ENCODE measurements at places on chromosomes 6 and 20.

- no peak for DNase-seq
Observed at GRCh38 chr6:115613488-115613887, 447.2 kb downstream of the FRK start.

DNA sequence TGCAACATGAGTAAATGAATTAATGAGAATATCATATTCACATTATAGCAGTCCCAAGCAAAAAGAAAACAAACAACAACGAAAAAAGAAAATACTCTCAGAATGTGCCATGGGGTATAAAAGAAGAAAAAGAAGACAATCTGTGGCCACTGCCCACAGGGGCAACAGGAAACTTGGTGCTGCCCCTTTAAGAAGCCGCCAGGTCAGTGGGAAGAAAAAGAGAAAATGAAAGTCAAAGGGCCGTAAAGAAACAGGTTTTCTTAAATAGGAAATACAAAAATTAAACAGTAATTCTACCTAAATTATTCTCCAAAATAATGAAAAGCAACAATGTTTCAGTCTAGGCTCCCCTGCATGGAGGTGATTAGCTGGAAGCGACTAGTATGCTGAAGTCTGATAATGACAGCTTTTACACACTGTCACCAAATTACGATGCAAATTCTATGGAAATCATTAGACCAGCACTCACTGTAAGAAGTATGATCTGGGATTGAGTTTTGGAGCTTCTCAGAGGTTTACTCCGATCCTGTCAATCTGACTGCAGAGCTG, 23.6 kb downstream of the GMDS start:
- peak; percentile 34 for DNase-seq

DNA sequence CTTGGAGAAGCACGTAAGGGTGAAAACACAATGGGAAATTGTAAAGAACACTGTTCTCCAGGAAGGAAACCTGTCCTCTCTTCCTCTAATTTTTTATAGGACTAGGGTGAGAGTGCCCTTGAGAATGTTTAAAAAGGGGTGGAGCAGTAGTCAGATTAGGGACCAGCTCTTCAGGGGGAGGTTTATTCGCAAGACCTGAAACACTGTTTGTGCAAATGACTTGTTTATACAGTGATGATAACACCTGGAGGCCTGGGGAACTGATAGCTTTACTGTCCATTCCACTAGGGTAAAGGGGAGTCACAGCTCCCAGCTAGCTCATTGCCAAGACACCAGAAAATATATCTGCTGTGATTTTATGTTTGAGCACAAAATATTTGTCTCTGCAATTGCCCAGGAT, 8.1 kb upstream of the FUT9 start:
- no peak for DNase-seq

DNA sequence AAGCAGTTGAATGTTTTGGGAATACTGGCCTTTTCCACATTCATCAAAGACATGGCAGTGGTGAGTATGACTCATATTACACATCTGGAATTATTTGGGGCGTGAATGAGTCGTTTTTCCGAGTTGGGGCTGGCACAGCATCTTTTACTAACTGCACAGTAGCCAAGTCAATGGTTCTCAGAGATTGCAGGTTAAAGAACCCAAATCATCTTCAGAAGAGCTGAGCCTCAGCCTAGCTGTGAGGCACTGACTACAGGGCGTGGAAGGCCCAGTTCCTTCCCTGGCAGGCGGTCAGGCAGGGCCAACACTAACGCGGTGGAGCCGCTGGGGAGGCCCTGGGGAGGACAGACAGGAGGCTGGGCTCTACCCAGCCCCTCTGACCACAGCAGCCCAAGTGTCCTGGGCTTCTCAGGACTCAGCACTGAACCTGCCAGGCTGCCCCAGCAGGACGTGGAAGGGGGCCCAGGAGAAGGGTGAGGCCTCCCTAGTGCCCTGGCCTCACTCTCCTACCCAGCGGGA, 20.1 kb upstream of the HELZ2 start:
- no peak for DNase-seq

DNA sequence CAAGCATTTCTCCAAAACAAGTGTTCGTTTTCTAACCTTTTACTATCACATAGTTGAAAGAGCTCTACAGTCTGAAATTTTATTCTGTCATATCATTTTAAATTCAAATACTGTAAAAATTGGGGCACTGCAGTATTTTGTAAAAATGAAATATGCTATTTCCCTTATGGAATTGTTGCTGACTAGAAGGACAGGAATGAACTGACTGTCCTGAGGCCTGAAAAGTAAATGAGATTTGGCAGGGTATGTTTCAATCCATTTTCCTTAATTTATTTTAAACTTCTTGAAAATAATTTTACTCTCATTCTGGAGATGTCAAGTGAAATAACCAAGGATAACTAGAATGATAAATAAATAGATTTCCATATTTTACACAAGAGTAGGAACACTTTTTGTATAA, 11.9 kb upstream of the PNRC1 start:
- DNase-seq, result no peak

- DNase-seq, result no peak
Observed at GRCh38 chr6:42864602-42865001, 14.8 kb upstream of the RPL7L1 start.

DNA sequence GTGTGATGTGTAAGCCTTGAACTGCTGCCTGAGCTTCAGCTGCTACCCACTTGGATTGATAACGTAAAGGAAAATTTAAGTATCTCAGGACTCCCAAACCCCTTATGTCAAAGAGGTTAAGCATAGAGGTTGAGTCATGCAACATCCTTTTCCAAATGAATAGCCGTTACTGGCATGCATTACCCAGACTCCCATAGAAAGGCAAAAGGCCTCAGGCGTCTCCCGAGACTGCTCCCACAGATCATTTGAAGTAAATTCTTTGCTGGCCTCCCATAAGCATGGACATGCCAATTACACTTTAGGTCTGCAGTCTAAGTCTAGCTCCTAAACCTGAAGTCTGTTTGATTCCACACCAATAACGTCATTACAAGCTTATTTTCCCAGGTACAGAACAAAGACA, 14.7 kb downstream of the IPCEF1 start:
- no peak for DNase-seq

DNA sequence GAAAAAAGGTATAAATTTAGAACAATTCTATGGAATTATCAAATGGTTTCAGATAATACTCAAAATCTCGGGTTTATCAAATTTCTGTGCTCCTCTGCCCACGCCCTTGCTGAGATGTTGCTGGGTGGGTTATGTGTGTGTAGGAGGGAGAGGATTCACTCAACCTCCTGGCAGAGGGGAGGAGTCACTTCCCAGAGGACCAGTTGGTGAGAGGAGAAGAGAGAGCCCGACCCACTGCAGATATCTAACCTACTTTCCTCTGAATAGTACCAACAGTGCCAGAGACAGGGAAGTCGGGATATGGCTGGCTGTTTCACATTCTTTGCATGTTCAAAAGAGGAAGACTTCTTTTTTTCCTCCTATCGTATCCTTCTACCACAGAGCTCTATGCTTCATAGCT, 187.1 kb upstream of the MAN1A1 start:
- no peak for DNase-seq

DNA sequence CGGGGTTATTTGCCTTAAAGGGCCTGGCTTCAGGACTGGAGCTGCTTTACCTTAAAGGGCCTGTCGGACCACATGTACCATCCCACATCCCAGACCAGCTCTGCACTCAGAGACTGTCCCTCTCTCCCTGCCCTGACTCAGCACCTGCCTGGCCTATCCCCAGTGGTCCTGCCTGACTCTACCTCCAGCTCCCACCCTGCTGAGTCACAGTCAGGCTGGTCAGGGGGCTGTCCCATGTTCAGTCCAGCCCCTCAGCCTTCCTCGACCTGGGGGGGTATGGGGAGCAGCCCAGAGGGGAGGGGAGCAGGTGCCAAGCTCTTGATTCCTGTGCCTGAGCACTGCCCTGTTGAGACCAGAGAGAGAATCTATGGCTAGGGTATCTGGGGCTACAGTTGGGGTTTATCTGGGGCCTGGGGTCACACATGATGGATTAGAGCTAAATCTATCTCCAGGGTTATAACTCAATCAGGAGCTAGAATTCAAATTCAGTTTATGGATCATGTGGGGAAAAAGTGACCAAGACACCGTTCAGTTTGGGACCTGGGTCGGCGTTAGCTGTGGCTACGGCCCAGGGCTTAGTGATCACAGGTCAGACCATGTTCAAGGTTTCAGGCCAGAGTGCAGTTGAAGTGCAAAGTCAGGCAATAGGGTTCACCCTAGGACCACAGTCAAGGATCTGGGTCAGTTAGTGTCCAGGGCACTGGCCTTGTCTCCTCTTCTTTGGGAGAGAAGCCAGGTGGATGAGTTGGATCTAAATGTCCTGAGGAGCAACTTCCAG, 9.4 kb upstream of the TRIB3 start:
- no peak for DNase-seq

GRCh38 chr20:3456648-3457047, 14.2 kb upstream of the ATRN start:
- DNase-seq, result no peak

DNA sequence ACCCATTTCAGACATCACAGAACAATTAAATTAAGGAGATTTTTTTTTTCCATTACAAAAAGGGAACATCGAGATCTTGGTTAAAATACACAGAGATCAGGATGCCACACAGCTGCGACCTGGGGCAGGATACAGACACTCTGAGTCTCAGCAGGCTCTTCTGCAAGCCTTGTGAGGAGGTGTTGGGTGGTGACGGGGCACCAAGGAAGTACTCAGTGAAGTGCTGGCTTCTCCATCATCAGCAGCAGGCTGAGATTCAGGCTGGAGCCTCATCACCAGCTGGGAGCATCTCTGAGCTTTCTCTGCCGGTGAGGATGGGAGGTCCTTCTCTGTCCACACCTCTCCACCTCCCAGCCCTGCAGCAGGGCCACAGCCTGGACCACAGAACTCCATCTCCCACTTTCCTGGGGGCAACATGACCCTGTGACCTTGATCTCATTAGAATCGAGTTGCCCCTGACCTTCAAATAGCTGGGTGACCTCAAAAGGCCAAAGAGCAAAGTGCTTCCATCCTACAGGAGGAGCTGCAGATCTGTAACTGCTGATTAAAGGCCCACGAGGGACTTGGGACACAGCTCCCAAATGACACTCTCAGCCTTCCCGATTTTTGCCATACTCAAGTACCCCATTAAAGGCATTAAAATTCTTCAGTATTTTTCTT, 16.0 kb downstream of the PMEPA1 start:
- no peak for DNase-seq

DNA sequence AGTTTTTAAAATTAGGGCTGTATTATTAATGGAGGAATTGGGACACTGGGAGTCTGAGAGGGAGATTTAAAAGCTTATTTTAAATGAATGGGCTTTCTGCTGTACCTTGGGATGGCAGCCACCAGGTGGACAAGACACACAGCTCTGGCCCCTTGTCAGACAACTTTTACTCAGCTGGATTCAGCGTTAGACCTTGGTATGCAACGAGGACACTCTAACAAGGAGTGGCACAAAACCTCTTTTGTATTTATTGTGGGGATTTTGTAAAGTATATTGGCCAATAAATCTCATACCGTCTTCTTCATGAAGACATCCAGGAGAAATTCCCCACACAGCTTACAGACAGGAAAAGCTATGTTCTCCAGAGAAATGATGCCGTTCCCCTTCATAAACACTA, 105.7 kb downstream of the LCA5 start:
- no peak for DNase-seq

Data from NCI-H2029 (cell line).